ENCODE measurements at places on chromosomes 12 and 14.

- DNase-seq, result no peak
Observed at GRCh38 chr12:106080791-106081170, 58.0 kb downstream of the NUAK1 start.

- no peak for DNase-seq
Observed at GRCh38 chr12:6961278-6961694, 9.2 kb downstream of the PHB2 start.

DNA sequence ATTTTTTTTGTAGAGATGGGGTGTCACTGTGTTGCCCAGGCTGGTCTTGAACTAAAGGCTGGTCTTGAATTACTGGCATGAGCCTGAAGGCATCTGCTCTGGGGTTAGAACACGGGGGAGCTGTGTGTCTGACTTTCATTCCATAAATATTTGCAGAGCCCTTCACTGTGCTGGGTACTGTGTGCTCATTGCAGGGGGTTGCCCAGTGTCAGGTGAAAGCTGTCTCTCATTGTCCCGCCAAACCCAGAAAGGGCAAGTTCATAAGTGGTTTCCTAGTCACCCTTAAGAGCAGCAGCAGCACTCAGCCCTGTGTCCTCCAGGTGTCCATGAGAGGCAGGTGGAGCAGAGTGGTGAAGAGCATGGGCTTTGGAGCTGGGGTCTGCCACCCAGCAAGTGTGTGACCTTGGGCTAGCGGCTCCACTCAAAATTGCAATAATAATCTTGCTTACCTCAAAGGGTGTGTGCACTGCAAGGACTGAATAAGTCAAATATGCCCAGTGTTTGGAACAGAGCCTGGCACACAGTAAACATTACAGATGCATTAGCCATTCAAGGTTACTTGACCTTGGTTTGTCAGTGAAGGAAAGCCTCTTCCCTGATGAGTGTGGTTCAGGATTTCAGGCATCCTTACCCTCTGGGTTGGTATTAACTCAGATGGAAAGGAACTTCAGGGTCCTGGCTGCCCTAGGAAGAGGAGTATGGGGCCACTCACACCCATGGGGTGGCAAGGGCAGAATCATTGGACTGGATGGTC, 4.4 kb upstream of the SMIM41 start:
- DNase-seq, result peak; percentile 68

DNA sequence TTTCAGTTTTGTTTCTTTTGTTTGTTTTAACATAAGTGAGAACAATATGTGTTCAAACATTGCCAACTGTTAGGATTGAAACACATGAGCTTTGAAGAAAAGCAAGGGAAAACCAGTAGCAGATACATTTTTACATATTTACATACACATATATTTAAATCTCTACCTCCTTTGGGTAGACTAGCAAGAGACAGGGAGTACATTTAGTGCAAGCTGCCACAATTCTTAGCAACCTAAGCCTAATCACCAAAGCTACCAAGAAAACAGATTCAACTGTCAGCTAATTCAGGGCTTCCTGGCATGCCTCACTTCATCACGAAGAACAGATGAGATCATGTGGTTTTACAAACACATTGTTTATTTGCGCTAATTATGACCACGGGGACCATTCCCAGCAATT, 143.1 kb downstream of the PRIMA1 start:
- DNase-seq, result no peak

DNA sequence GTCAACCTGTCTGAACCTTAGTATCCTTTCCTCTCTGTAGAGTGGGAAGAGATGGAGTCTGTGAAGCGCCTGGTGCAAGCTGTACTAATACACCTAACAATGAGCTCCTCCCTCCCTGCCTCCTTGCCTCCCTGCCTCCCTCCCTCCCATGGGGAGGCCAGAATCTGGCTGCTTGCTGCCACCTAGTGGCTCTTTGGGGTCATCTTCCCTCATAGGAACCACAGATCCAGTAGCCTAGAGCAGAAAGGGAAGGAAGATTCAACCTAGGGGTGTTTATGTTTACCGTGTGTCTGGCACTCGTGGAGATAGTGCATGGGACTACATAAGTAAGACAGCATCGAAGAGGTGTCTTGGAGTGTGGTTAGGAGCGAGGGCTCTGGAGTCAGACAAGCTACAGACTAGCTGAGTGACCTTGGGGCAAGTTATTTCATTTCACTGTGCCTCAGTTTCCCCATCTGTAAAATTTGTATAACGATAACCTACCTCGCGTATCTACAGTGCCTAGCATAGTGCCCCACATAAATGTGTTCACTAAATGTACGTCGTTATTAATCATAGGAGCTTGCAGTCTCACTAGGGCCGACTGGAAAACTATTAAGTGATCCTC, 35.5 kb upstream of the TSPAN9 start:
- peak; percentile 78 for DNase-seq

- no peak for DNase-seq
Observed at GRCh38 chr12:76920172-76921099, 41.6 kb upstream of the CSRP2 start.

DNA sequence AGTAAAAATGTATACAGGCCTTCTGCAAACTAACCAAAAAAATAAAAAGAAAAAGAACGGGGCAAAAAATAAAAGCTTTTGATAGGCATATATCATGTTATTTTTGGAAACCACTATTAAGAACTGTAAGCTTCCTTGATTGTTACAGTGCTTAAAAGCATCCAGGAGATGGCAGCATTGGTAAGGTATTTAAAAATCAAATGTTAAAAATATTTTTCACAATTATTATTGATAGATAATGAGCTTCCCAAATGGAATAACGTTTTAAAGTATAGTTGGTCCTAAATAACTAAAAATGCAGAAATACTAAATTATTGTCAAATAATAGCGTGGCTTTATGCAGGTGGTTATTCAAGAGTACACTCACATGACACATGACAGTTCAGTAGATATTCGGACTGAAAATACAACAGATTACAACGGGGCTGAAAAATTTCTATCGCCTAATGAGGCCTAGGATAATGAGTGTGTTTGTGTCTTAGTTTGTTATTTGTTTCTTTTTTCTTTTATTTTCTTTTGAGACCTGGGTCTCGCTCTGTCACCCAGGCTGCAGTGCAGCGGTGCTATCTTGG, 127.2 kb upstream of the ATF7IP start:
- no peak for DNase-seq

GRCh38 chr12:45260104-45260815, 44.4 kb downstream of the ANO6 start:
- no peak for DNase-seq

DNA sequence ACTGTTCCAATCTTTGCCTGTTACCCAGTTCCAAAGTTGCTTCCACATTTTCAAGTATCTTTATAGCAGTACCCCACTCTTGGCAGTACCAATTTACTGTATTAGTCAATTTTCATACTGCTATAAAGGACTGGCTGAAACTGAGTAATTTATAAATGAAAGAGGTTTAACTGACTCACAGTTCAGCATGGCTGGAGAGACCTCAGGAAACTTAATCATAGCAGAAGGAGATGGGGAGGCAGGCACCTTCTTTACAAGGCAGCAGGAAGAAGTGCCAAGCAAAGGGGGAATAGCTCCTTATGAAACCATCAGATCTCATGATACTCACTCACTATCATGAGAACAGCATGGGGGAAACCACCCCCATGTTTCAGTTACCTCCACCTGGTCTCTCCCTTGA, 215.0 kb downstream of the SNAPC1 start:
- no peak for DNase-seq

DNA sequence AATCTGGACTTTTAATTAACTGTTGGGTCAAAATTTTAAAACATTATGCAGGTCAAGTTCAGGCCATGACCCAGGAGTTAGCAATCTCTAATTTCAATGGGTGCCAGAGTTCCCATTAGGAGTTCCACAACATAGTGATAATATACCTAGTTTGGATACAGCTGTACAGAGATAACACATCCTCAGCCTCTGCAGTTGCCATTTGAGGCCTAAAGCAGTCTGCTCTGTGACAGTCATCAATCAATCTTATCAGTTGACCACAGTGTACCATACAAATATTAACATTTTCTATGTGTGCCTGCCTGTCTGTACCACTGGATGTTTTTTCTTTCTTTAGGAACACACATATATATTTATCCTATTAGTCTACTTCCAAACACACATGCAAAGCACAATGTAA, 54.0 kb upstream of the BBS10 start:
- no peak for DNase-seq

GRCh38 chr14:104093366-104094055, 8.0 kb downstream of the ASPG start:
- DNase-seq, result no peak

DNA sequence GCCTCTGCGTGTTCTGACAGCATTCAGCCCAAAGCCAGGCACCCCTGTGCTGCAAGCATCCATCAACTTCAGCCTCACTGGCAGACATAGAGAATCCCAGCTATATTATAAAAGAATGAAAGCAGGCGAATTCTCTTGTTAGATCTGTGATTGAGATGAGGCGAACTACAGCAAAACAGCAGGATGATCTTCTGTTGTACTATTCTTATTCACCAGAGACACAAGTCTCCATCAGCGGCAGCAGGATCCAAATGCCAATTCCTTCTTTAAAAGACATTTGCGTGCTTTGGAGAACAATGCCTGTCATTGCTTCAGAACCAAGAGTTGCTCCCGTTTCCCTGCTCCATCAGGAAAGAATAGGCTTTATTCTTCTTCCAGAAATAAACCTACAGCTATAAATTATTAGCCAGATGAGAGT, 188.9 kb downstream of the SLC41A2 start:
- peak; percentile 10 for DNase-seq

- no peak for DNase-seq
Observed at GRCh38 chr12:53726341-53726740, 911 bp downstream of the CALCOCO1 start.

DNA sequence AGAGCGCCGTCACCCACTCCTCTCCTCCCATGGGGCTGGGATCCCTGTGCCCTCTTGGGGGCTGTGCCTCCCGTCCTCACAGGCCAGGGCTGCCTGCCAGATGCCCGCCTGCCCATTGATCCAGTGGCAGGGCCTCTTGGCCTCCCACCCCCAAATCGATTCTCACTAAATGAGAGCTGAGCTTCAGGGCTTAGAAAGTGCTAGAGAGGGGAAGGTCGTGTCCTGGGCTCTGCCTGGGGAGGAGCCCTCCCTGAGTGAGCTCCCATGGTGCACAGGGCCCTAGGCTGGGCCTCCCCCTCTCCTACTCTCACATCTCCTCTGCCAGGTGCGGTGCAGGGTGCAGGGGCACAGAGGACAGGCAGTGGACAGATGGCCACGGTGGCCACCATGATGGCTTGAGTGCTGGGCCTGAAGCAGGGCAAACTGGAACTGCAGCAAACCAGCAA, 9.2 kb downstream of the BEGAIN start:
- DNase-seq, result no peak

- DNase-seq, result no peak
Observed at GRCh38 chr12:124388679-124389137, 93.8 kb downstream of the RFLNA start.

GRCh38 chr12:95184121-95184520, 33.1 kb downstream of the FGD6 start:
- no peak for DNase-seq

DNA sequence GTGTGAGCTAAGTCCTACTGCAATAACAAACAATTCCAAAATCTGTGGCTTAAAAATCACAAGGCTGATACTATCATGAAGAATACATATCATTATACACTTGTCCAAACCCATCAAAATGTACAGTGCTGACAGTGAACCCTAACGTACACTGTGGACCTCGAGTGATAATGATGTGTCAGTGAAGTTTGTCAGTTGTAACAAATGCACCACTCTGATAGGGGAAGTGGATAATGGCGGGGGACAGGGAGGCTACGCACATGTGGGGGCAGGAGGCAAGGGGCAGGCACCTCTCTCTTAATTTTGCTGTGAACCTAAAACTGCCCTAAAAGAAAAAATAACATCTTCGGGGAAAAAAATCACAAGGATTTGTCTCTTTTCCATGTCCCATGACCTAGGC, 100.0 kb downstream of the VRK1 start:
- DNase-seq, result no peak

DNA sequence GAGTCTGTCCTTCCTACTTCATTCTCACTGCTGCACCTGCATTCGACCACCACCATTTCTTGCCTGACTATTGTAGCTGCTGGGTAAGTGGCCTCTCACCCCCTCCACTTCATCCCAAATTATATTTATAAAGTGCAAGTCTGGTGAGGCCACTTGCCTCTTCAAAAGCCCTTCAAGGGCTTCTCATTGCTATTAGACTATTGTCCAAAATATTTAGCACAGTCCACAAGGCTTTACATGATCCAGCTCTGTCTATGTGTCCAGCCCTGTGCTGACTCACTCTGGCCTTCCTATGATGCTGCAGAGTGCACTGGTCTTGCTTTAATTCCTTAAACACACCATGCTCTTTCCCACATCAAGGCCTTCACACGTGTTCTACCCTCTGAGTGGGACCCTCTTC, 46.0 kb downstream of the PAH start:
- DNase-seq, result no peak

GRCh38 chr14:44404036-44404435, 103.0 kb downstream of the FSCB start:
- peak; percentile 68 for DNase-seq

DNA sequence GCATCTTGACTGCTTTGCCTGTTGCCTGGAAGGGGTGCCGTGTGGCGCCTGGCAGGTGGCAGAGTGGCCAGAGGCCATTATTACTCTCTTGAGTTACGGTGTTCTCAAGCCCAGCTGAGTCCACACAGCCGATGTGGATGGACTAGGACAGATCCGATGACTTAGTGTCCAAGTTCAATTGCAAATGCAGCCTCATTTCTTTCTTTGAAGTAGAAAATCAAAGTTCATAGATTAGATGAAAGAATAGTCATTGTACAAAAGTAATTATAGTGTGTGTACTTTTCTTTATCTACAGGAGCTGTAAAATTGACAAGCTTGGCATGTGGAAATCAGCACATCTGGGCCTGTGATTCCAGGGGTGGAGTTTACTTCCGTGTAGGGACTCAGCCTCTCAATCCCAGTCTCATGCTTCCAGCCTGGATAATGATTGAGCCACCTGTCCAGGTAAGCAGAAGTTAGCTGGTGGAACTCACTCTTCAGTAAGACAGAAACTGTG, 44.7 kb downstream of the ANKRD9 start:
- DNase-seq, result no peak

DNA sequence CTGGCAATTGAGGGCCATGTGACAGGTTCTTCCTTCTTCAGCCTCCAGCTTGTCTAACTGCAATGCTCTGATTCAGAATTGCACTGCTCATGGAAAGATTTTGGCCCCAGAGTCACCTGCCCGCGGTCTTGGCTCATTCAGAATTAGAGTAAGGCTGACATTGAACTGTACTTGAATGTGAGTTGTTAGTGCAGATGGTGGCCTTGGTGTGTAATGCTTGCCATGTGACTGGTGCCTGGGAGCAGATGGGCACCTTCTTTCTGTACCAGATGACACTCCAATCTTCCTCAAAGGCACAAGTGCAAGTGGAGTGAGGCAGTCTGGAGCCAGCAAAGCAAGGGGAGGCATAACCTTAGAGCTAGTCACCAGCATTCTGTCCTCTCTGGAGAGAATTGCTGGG, 36.5 kb upstream of the ANO4 start:
- no peak for DNase-seq

DNA sequence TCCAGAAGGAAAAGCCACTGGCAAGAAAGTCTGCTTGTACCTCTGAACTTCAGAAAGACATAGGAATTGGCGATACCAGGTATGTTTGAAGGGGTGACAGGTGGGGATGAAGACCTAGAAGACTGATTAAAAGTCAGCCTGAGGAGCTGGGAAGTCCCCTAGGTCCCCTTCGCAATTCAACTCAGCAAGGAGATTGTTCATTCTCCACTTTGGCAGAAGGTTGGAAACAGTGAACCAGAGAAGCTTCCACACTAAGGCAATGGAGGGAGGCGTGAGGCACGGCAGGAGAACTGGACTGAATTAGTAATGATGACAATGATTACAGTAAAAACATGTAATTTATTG, 240.3 kb upstream of the TMPO start:
- DNase-seq, result no peak

- DNase-seq, result no peak
Observed at GRCh38 chr12:124780752-124781685, 82.6 kb downstream of the SCARB1 start.

GRCh38 chr12:47122602-47123001, 42.8 kb upstream of the AMIGO2 start:
- DNase-seq, result no peak

Data from NCI-H345 (cell line).